NCI-H1417 (cell line): ENCODE measurements at places on chromosomes 4 and X.

DNA sequence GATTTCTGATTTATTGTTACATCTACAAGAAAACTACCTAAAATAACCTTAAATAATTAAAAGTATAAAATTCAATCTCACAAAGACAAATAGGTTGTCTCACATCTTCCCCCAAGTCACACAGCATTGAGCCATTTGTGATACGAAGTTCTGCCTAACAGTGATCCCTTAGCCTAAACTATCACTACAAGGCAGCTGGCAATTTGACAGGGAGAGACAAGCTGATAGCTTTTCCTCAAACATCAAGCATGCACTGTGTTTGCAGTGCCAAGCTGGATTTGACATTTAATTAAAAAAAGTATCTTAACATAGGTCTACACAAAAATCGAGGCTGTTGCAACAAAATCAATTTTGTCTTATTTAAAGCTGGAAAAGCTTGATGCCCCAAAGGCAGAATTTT is 464.7 kb upstream of the TRAM1L1 start:
- DNase-seq: peak; percentile 6

- no peak for DNase-seq
Measured at GRCh38 chr4:169238445-169238844, 32.3 kb downstream of the SH3RF1 start.

- no peak for DNase-seq
Measured at GRCh38 chr4:69749771-69750170, 10.6 kb downstream of the SULT1B1 start.

- DNase-seq: no peak
Measured at GRCh38 chr4:148344941-148345340, 97.3 kb downstream of the NR3C2 start.

DNA sequence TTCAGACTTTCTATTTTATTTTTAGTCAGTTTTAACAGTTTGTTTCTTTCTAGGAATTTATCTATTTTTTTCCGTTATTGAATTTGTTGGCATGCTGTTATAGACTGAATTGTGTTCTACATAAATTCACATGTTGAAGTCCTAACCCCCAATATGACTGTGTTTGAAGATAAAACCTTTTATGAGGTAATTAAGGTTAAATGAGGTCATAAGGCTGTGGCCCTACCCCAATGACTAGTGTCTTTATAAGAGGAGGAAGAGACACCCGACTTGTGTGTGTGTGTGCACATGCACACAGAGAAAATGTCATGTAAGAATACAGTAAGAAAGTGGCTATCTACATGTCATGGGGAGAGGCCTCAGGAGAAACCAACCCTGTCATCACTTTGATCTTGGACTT is 146.3 kb downstream of the BRWD3 start:
- no peak for DNase-seq

GRCh38 chr4:119070301-119070700 is 65.3 kb upstream of the MYOZ2 start:
- DNase-seq: no peak

GRCh38 chr4:47145630-47146029 is 114.3 kb downstream of the GABRB1 start:
- DNase-seq: no peak

- DNase-seq: no peak
Measured at GRCh38 chr4:8906991-8907595, 35.5 kb upstream of the HMX1 start.

DNA sequence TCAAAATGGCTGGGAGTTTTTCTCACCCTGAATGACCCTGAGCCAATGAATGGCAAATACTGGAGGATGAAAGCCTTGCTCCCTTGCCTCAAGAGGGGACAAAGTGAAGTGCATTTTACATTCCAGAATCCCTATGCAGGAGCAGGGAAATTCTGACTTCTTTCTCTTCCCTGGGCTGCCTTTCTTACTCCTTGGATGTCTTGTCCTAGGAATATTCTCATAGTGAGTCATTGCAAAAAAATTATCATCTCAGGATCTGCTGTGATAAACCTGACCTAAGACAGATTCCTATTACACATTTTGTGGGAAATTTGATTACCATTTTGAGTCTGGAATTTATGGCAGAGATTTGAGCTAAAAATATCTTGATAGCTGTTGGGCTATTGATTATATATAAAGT is 199.9 kb downstream of the TMA16 start:
- DNase-seq: no peak

- no peak for DNase-seq
Measured at GRCh38 chr4:23969635-23970145, 79.8 kb upstream of the PPARGC1A start.
